ENCODE measurements at places on chromosomes 7 and 10.
A peak's percentile ranks its signal among the peaks of the same experiment; 100 is the strongest.

GRCh38 chr7:85101347-85101746 lies 85.5 kb downstream of the SEMA3D start:
- no peak for DNase-seq

DNA sequence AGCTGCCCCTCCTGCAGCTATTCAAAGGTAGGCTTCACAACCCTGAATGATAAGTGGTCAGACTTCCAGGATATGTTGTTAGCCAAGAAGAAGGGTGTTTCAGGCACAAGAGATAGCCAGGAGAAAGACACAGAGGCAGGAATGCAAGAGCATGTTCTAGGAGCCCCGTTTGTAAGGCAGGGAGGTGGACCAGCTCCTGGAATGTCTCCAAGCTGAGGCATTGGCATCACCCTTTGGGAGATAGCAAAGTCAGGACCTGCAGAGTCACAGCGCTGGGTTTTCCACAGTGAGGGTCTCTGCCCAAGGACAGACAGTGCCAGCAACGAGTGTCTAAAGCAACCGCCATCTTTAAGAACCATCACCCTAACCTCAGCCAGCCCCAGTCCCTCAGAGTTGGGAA lies 484.5 kb upstream of the ZMIZ1 start:
- no peak for DNase-seq

GRCh38 chr7:42351316-42351935 lies 114.4 kb upstream of the GLI3 start:
- DNase-seq: no peak

GRCh38 chr7:2143450-2143849 lies 89.3 kb downstream of the MAD1L1 start:
- DNase-seq: no peak

- DNase-seq: no peak
These were observed 5.3 kb upstream of the SFRP5 start for GRCh38 chr10:97777143-97777542.

DNA sequence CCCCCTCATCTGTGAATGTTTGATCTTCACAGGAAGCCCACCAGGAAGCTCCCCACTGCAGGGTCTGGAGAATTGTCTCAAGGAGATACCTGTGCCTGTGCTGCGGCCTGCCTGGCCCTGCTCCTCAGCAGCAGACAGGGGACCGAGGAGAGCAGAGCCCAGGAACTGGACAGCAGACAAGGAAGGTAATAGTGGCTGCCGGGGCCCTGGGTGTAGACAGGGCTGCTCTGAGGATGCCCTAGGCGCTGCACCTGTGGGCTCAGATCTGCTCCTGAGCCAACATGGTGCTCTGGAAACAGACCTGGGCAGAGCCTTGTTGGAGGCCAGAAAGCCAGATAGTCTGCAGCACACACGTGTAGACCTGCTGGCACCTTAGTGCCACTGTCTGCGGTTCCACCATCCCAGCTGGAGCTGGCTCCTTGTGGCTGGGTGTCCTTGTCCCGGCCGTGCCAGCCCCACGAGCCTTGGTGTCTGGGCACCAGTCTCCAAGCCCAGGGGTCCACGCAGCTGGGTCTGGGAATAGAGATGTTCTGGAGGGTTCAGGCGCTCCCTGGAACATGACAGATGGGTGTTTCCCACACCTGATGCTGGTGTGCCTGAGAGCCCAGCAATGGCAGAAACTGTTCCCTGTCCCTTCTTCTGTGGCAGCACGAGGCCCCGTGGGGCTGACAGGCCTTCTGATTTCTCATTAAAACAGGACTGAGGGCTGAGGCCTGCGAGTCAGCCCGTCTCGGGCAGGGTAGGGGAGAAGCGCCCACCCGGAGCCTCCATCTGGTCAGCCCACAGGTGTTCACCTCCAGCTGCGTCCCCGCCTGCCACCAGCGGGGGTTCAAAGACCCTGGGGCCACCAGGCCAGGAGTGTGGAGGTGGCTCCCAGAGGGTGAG lies 44.7 kb downstream of the ZNF467 start:
- no peak for DNase-seq

- no peak for DNase-seq
These were observed 1325.5 kb downstream of the REEP3 start for GRCh38 chr10:64846700-64847099.

GRCh38 chr10:108454793-108455192 lies 1290.3 kb upstream of the SORCS1 start:
- DNase-seq: no peak

- no peak for DNase-seq
These were observed 67.7 kb downstream of the CASD1 start for GRCh38 chr7:94577357-94577756.

GRCh38 chr7:20197125-20197748 lies 19.9 kb downstream of the MACC1 start:
- no peak for DNase-seq

DNA sequence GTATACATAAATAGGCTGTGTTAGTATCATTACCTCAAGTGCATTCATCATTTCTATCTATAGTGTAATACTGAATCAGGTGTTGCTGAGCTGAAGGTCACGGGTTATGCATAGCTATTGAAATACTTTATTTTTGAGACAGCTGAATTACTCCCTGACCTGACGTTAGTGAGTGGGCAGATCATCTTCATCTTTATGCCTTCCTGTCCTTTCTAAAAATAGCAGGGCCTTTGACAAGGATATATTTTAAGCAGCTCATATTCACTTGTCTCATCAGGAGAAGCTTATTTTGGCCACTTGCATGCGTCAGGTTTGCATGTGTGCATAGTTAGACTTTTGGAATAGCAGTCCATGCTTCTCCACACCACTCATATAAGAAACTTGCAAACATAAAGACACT lies 63.6 kb upstream of the DKK1 start:
- no peak for DNase-seq

GRCh38 chr10:113326160-113327111 lies 226.4 kb upstream of the HABP2 start:
- peak; percentile 96 for DNase-seq

DNA sequence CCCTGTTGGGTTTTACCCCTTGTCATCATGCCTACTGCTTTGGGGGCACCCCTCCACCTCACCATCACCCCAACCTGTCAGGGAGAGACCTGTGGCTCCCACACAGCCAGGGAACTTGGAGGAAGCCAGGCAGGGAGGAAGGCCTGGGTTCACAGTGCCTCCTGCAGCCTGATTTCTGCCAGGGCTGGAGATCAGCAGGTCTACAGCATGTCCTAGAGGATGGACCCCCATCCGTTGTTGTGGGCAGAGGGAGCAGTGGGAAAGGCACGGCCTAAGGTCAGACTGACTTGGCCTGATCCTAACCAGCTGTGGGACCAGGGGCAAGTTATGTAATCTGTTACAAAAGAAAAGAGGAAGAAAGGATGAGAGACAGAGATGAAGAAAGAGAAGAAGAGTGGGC lies 28.2 kb downstream of the ZCCHC24 start:
- DNase-seq: no peak

- DNase-seq: peak; percentile 56
These were observed 3.0 kb downstream of the CLRN3 start for GRCh38 chr10:127889605-127890195.

- no peak for DNase-seq
These were observed 7.6 kb upstream of the ARMS2 start for GRCh38 chr10:122446668-122447423.

- DNase-seq: no peak
These were observed 180.3 kb upstream of the SHH start for GRCh38 chr7:155992538-155992937.

GRCh38 chr7:28731092-28731658 lies 227.0 kb downstream of the TRIL start:
- DNase-seq: peak; percentile 36

GRCh38 chr10:83820033-83820432 lies 319.3 kb upstream of the GHITM start:
- DNase-seq: no peak

- no peak for DNase-seq
These were observed 163.3 kb downstream of the MAD1L1 start for GRCh38 chr7:2069472-2069860.

DNA sequence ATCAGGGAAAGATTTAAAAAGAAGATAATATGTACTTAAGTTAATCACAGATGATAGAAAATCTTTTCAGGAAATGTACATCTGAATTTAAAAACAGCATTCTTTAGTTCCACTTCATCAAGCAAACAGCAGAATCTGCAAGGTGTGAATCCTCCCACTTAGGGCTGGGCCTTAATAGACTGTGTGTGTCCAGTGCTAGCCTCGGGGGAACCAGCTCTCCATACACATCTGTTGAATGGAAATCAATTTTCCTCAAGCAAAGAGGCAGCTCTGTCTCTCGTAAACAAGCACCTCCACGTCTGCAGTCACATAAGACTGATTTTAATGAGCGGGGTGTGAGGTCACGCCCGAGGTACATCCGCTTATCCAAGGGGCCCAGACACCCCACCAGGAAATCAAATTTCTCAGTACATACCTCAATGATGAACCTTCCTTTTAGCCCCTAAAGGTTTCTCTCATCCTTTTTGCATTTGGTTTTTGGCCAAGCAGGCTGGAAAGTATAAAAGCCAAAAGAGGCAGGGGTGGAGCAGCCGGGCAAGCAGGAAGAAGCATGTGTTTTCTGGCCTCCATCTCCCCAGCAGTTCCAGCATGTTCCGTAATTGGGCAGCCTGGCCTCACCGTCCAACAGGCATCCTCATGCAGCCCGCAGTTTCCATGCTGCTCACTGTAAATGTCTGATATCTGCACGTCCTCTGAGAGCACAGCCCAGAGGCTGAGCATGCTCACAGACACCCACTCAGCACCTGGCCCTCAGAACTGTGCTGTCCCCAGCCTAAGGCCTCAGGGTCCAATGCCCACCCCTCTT lies 131.3 kb downstream of the GLI3 start:
- no peak for DNase-seq

GRCh38 chr10:118521415-118522117 lies 73.9 kb downstream of the PRLHR start:
- DNase-seq: no peak

DNA sequence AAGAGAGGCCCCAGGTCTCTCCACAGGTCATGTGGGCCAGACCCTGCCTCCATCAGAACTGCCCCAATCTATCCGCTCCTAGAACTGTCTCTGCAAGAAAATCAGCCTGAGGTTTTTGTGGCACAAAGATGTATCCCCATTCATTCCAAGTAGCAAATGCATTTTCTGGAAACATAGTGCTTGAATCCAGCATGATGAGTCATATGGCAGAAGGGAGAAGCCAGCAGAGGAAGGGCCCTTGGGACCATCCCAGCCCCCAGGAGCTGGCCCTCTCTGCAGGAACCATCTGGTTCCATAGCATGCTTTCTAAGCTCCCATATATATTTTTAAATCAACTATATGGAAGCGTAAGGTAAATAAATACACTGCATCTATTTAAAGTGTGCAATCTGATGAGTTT lies 563.2 kb downstream of the GALNT17 start:
- DNase-seq: no peak

DNA sequence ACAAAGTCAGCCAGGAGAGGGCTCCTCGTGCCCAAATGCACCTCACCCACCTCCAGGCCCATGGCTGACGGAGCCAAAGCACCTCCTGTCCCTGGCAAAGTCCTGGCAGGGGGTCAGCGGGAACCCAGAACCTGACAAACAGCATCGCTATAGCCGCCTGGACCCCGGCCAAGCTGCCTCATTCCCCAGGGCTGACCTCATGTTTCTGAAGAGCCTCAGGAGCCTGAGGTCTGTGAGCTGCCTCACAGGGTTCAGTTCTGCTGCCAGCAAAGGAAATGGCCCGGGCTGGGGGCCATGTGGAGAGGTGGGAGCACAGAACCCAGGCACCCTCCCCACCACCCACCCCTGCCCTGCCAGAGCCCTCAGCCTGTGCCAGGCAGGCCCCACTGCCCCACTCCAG lies 4.2 kb upstream of the NANOS1 start:
- DNase-seq: peak; percentile 86

GRCh38 chr10:86613096-86613495 lies 41.3 kb upstream of the OPN4 start:
- no peak for DNase-seq

DNA sequence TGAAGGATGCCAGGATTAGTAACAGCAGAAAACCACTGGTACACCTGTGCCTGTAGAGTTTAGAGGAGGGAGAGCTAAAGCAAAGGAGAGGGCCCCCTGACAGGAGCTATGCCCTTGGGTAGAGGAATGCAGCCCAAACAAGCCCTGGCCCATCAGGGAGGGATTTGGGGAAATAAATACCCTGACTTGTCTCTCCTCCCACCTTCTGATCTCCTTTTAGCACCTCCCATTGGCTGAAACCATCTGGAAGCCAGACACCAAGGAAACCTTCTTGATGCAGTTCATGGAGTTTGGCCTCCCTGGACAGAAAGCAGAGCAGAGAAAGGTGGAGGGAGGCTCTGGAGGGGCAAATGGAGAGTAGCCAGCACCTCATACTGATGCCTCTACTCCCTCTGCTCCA lies 45.3 kb downstream of the ADRA2A start:
- no peak for DNase-seq

- DNase-seq: peak; percentile 59
These were observed at the start of gene SVIL for GRCh38 chr10:29634764-29635625. TSS of gene SVIL (minus strand) at chr10:29634971. CDS start at chr10:29555058, 79,913 bp downstream.

GRCh38 chr10:24432478-24433416 lies 223.8 kb downstream of the KIAA1217 start:
- peak; percentile 64 for DNase-seq

- DNase-seq: no peak
These were observed 68.9 kb upstream of the KDM7A start for GRCh38 chr7:140245611-140246105.

DNA sequence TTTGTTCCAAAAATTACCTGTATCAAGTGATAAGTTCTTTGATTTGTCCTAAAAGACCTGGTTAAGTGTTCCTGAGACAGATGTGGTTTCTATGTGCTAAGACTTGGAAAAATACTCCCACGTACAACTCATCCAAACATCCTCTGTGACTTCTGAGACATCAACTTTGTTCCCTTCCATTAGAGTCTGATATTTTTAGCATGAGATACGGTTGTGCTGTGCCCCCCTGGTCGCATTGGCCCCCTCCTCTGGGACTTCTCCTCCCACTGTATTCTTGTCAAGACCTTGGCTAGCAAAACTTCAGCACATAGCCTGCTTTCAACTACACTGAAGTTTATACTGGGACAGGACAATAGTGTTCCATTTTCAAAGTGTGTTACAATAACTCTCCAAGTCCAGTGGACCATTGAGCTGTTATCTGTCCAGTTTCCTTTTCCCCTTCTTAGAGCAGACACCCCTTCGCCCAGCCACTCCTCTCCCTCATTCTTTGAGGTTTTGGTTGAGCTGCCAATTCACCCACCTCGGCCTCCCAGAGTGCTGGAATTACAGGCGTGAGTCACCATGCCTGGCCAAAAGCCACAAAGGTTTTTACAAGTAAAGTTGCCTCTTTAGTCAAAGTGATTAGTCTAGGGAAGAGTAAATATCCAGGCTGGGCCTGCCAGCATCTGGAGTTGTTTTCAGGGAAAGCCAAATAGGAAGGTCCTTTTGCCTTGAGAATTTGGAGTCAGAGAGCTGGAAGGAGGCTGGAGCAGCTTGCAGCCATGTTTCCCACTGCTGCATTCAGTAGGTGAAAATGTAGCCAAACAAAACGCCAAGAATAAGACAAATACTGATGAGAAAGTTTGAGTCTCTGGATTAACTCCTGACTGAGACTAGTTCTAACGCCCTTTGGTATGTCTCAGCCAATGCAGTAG lies 17.8 kb upstream of the PDLIM1 start:
- peak; percentile 98 for DNase-seq

- DNase-seq: no peak
These were observed 203.2 kb downstream of the AHR start for GRCh38 chr7:17501441-17502212.

All from ELR (cell line).